ENCODE measurements at places on chromosomes 13 and 19.

DNA sequence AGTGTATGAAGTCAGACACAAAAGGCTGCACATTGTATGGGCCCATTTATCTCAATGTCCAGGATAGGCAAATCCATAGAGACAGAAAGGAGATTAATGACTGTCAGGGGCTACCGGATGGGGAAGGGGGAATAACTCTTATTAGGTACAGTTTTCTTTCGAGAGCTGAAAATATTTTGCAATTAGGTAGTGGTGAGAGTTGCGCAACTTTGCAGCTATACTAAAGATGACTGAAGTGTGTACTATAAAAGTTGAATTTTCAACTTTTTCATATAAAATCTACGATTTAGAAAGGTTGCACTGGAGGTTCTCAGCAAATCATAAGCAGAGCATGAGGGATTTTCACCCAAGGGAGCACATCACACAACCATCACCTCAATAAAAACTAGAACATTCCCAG lies 16.1 kb upstream of the SLC15A1 start:
- DNase-seq, result no peak

DNA sequence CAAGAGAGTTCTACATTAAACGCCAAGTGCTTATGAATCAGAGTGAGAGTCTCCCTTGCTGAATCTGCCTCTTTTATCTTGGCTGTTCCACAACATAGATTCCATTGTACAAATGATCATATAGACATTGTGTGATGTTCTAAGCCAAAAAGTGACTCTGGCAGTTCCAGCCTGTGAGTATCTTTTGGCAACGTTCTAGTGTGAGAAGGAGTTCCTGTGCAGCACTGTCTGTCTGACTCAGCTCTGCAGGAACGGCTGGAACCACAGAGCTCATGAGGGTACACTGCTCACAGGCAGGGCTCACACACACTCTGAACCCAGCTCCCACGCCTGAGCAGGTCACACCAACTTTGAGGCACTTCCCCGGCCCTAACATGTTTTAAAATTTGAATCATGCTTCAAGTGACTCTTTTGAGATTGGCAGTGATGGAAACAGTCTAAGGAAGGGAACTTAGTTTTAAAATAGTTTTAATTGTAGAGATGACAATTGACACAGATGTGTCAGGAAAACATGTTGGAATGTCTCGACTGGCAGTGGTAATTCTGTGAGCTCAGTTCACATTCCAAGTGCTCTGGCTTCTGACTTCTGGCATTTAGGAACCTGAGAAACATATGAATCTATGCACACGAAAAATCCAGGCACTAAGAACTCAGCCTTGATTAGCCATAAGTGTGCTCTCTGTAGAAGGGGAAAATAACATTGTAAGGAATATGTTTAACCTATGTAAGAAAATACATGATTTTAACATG lies 272.0 kb downstream of the UQCRFS1 start:
- DNase-seq, result peak; percentile 85

DNA sequence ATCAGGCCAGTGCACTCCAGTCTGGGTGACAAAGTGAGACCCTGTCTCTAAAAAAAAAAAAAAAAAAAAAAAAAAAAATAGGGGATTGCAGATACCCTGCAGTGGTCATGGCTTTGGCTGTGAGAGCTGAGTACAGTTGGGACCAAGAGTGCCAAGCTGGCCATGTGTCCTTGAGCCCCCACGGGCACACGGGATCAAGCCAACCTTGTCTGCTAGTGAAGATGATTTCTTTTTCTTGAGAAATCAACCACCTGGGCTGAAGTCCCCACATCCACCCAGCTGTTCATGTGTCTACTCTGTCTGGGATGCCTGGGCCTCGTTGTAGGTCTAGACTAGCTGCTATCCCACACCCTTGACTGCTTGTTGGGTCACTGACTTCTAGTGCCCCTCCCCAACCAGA lies 34.0 kb downstream of the CERS4 start:
- DNase-seq, result no peak

- DNase-seq, result no peak
Observed at GRCh38 chr19:58556622-58557220, 1.7 kb downstream of the UBE2M start.

DNA sequence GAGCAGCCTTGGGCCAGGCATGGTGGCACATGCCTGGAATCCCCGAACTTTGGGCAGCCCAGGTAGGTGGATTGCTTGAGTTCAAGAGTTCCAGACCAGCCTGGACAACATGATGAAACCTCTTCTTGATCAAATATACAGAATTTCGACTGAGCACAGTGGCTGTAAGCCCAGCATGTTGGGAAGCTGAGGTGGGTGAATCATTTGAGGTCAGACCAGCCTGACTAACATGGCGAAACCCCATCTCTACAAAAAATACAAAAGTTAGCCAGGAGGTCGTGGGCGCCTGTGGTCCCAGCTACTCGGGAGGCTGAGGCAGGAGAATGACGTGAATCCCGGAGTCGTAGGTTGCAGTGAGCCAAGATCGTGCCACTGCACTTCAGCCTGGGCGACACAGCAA lies 8.0 kb upstream of the NLRP7 start:
- no peak for DNase-seq

- no peak for DNase-seq
Observed at GRCh38 chr13:37342205-37342604, 236.7 kb upstream of the CSNK1A1L start.

- no peak for DNase-seq
Observed at GRCh38 chr13:44352671-44353070, 21.0 kb upstream of the SERP2 start.

- no peak for DNase-seq
Observed at GRCh38 chr19:7830823-7831222, 805 bp downstream of the EVI5L start.

GRCh38 chr19:48569814-48570213 lies 17.8 kb downstream of the SULT2B1 start:
- peak; percentile 62 for DNase-seq

- peak; percentile 75 for DNase-seq
Observed at GRCh38 chr13:20703780-20704458, 420 bp downstream of the IL17D start.

GRCh38 chr19:18919086-18919899 lies at the start of the genes COPE and DDX49:
COPE (minus strand) TSS chr19:18919387; CDS start chr19:18919348, 39 bp downstream.
DDX49 (plus strand) TSS chr19:18919715; CDS start chr19:18919742, 27 bp downstream.
- peak; percentile 100 for DNase-seq

- DNase-seq, result peak; percentile 5
Observed at GRCh38 chr19:28847468-28847867, 365.5 kb downstream of the UQCRFS1 start.

DNA sequence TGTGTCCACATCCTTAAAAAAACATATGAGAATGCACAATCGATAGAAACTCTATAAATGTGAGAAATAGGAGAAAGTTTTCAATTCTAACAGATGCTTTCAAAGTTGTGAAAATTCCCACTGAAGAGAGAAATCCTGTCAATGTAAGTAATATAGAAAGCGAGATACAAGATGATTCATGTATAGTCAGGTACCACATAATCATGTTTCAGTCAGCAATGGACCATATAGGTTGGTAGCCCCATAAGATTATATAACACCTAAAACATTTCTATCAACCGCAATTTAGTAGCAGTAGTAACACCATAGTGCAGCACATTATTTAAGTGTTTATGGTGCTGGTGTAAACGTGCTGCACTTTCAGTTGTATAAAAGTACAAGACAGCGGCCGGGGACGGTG lies 18.5 kb downstream of the ZNF791 start:
- DNase-seq, result no peak
